MCF 10A (cell line): ENCODE measurements at places on chromosomes 11 and 22.

DNA sequence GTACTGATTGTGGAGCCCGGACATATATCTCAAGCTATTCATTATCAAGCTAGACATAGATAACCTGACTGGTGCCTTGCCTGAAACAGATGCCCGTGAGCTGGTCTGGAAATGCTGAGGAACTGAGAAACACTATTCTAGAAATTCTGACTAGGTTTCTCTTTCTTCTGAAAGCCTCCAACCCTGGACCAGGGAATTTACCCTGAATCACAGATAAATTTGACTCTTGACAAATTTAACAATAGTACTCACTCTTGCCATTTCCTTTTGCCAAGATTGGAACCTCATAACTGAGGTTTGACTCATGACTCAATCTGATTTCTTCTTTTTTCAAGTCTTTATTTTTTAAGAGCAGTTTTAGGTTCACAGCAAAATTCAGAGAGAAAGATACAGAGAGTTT, 189.6 kb upstream of the SYN3 start:
- no peak for DNase-seq

GRCh38 chr11:65586676-65587075, 8.9 kb downstream of the KCNK7 start:
- DNase-seq, result no peak

GRCh38 chr22:37519268-37520195, at the start of gene CARD10:
Gene CARD10 (minus strand): TSS chr22:37519415. CDS start chr22:37519200, 215 bp downstream.
- peak; percentile 42 for DNase-seq

- DNase-seq, result peak; percentile 60
Measured at GRCh38 chr11:107898270-107898669, 30.0 kb upstream of the RAB39A start.

DNA sequence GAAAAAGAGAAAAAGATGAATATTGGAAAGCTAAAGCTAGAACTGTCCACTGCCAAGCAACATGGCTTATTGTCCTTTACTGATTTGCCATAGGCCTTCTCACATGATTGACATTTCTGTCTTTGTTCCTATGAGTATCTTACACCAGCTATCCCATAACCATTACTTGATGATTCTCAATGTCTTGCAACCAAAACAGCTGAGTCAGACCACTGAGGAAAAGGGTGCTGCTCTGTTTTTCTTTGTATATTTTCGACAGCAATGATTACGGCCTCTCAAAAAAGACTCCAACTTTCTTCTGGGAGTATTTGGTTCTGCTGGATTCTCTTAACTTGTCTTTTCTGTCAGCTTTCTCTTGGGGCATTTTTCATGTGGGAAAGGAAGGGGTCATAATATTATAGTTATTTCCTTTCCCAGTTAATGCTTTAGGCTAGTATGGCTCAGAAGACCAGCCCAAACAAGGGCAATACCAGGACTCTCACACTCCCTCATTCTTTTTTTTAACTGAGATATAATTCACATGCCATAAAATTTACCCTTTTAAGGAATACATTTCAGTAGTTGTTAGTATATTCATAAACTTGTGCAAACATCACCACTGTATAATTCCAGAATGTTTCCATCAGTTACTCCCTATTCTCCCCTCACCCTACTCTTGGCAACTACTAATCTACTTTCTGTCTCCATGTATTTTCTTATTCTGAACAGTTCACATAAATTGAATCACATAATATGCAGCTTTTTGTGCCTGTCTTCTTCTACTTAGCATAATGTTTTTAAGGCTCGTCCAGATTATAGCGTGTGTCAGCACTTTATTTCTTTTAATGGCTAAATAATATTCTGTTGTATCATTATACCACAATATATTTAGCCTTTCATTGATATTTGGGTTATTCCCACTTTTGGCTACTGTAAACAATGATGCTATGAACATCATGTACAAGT, 31.1 kb upstream of the FAR1 start:
- no peak for DNase-seq

DNA sequence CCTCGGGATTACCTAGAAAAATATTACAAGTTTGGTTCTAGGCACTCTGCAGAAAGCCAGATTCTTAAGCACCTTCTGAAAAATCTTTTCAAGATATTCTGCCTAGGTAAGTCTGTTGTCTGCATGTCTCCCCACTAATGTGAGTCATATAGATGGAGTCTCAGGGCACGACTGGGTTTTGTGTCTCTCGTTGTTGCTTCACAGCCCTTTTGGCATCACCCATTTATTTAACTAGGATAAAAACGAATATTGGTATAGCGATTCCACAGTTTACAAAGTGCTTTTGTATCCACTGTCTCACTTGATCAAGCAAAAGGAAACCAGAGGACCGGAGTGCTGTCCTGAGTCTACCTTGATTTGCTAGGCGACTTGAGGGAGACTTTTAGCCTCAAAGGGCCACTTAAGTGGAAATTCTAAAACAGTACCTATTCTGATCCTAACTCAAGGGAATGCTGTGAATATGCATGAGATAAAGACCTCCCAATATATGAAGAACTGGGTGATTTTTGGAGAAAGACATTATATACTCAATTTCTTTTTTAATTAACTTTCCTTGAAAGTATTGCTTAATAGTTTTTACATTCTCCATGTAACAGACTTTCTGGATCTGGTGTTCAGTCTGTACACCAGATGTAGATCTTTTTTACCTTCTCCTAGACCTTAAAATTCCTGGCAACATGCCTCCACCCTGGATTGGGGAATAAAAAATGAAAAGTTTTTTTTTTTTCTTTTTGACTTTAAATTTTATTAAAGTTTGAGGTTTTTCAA, 590 bp downstream of the NNMT start:
- peak; percentile 78 for DNase-seq

- DNase-seq, result peak; percentile 86
Measured at GRCh38 chr11:120303004-120303637, 22.0 kb upstream of the TLCD5 start.

- DNase-seq, result no peak
Measured at GRCh38 chr22:47047321-47048122, 285.1 kb downstream of the TBC1D22A start.

DNA sequence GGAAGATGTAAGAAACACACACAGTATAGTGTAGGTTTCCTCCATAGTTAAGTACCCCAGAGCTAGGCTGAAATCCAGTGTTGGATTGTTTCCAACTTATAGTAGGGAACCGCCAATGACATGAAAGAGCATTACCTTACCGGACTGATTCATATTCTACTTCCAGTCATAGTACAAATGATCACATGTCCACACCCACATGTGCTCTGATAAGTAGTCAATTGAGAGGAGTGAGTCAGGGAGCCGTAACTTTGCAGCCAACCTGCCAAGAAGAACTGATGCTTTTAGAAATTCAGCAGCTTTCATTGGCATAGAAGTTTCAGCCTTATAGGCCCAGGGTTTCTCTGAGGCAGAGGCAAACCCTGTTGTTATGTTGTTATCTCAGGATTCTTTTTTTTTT, 240.6 kb downstream of the ETS1 start:
- peak; percentile 55 for DNase-seq

GRCh38 chr11:113350336-113351067, 36.1 kb downstream of the TTC12 start:
- no peak for DNase-seq

GRCh38 chr22:33076343-33076742, 18.2 kb upstream of the SYN3 start:
- DNase-seq, result peak; percentile 26

- peak; percentile 9 for DNase-seq
Measured at GRCh38 chr11:78690352-78690987, 115.8 kb upstream of the NARS2 start.

DNA sequence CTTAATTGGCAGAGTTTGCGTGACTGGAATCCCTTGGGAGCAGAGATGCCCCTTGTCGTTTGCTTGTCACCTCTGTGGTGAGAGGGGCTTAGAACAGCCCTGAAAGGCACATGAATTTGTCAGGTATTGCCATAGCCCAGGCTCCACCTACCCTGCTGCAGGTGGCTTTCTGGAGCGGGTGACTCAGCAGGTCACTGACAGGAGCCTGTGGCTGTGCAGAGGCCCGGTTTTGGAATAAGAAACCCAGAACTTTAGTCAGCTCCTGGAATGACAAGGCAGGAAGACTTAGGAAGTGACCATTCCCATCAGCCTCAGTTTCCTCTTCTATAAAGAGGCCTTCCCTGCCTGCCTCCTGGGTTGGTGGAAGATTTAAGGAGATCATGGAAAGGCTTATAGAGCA, 539.7 kb downstream of the INSC start:
- DNase-seq, result no peak

- DNase-seq, result no peak
Measured at GRCh38 chr11:11565636-11566035, 56.2 kb downstream of the GALNT18 start.

DNA sequence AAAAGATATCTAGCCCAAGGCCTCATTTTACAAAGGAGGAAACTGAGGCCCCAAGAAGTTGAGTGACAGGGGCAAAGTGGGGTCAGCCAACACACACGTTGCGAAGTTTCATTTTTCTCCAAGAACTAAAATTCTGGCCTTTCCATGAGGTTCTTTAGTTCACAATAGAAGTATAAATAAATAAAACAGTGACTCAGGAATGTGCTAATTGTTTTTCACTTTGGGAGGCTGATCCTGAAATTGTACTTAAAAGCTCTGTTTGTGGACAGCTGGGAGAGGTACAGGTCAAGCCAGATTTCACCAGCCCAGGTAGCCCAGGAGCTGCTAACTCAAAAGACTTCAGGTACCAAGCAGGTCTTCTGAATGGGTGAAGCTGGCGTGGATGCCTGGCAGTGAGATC, 105.2 kb downstream of the TRAF6 start:
- DNase-seq, result no peak

DNA sequence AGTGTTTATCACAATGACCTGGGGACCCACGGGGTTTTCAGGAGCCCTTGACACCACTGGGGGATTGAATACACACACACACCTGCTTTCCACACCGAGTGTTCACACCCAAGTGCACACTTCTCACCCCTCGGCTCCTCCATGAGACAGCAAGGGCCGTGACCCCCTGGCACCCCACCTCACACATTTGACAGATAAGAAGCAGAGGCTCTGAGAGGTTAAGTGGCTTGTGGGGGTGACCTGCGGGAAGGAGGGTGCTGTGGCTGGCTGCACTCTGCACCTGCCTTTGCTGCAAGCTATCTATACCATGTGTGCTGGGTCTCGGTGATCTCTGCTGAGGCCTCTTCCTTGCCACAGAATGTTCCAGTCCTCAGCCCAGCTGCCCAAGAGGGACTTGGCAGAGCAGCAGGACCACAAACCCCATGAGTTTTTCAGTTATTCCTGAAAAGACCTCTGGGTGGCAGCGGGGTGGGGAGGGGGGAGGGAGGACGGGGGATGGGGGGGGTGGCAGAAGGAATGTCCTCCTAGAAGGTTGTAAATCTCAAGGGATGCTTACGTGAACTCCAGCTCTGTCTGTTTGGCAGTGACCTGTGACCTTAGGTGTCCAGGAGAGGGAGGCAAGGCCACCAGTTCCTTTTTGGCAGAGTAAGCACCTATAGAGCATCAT, 47.9 kb upstream of the RFPL3 start:
- DNase-seq, result no peak

DNA sequence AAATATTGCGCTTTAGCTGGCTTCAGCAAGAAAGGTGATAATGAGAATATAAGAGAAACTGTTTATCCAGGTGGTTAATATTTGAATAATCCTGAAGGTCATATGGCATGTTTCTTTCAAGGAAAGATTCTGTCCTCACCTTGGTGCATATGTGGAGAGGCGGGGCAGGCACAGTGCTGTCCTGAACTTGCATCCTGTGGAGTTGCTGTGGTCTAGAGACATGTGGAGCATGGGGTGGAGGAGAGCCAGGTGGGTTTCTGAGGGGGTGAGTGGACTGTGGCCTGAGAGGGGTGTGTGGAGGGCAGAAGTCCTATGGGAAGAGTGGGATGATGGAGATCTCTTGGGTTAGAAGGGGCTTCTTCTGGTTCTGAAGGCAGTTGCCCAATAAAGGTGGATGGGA, 65.5 kb downstream of the GRIK4 start:
- no peak for DNase-seq

- peak; percentile 43 for DNase-seq
Measured at GRCh38 chr11:127521413-127521812, 520.8 kb upstream of the KIRREL3 start.

GRCh38 chr11:68229601-68230000, 16.5 kb upstream of the KMT5B start:
- no peak for DNase-seq

GRCh38 chr11:64887757-64888405, 9.5 kb upstream of the EHD1 start:
- peak; percentile 60 for DNase-seq

GRCh38 chr22:27345691-27346090, 455.9 kb downstream of the MN1 start:
- no peak for DNase-seq

DNA sequence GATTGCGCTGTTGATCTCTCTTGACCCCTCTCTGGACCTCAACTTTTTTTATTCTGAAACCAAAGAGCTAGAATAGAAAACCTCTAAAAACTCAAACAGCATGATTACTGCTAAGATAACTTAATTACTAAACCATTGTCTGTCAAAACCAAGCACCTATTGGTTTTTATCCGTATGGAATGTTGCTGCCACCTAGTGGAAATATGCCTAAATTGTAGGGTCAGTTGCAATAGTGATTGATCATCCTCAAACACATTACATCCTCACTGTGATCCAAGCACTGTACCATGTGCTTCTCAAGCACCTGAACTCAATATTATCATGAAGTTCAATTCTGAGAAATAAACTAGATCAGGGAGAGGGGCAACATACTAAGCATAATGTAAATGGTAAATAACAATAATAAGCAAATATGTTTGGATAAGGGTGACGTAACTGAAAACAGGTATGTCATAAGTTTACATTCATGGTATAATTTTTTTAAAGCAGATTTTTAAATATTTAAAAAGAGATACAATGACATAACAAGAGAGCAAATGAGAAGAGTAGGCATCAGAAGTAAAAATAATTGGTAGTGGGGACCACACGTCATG, 3.8 kb upstream of the OR5A2 start:
- DNase-seq, result peak; percentile 73

DNA sequence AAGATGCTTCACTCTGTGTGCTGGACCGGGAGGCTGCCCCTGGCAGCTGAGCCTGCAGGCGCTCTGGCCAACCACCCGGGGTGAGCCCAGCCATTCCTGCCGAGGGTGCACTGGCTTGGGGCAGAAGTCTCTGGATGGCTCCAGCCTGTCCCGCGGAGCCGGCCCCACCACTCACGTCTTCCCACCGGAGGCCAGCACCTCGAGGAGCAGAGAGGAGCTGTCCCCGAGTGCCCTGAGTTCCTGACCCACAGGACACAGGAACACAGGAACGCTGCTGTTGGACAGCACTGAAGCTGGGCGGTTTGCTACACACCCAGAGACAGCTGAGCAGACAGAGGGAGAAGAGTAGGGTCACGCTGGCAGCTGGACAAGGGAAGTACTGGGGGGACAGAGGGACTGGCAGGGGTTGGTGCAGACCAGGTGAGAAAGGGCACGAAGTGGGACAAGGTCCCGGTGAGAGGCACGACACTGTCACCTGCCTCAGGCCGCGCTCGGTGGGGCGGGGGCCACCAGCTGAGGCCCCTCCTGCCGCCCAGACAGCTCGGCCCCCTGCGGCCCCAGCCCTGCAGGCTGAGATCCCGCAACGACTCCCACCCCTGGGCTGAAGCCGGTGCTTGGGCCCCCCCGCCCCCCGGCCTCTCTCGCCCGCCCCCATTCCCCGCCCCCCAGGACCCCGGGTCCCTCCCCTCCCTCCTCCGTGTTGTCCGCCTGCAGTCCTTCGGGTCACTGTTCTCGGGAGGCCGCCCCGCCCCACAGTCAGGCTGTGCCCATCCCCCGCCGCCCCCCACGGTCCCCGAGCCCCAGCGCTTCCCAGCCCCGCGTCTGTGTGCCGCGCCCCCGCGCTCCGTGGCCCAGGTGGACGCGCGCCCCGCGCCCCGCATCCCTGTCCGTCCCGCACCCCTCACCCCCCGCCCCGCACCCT, 624 bp upstream of the B4GALNT4 start:
- no peak for DNase-seq

GRCh38 chr11:119092880-119093842, 8.5 kb downstream of the HMBS start:
- DNase-seq, result no peak
